ENCODE measurements at places on chromosomes 7 and 10.

- DNase-seq = no peak
Observed at GRCh38 chr10:27884185-27884641, 114.7 kb downstream of the ODAD2 start.

GRCh38 chr7:108165723-108166122, 35.6 kb upstream of the LAMB4 start:
- no peak for DNase-seq

DNA sequence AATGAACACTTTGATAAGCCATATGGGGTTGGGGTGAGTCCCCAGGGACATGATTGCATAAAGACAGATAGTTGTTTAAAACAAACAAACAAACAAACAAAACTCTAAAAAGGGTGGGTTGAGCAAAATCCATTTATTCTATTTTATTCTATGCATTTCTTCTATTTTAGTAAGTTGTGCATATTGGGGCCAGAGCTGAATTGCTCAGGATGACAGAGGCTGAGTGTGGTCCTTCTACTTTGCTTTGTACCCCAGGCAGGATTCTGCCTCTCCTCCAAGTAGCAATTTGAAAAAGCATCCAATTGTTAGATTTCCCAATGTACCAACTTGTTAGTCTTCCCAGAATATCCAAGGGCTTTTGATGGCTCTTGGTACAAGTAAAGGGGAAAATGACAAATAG, 29.2 kb upstream of the XPNPEP1 start:
- no peak for DNase-seq

- no peak for DNase-seq
Observed at GRCh38 chr7:149707448-149707886, 65.9 kb downstream of the ZNF467 start.

GRCh38 chr7:108525327-108525984, 479 bp downstream of the PNPLA8 start:
- DNase-seq = no peak

DNA sequence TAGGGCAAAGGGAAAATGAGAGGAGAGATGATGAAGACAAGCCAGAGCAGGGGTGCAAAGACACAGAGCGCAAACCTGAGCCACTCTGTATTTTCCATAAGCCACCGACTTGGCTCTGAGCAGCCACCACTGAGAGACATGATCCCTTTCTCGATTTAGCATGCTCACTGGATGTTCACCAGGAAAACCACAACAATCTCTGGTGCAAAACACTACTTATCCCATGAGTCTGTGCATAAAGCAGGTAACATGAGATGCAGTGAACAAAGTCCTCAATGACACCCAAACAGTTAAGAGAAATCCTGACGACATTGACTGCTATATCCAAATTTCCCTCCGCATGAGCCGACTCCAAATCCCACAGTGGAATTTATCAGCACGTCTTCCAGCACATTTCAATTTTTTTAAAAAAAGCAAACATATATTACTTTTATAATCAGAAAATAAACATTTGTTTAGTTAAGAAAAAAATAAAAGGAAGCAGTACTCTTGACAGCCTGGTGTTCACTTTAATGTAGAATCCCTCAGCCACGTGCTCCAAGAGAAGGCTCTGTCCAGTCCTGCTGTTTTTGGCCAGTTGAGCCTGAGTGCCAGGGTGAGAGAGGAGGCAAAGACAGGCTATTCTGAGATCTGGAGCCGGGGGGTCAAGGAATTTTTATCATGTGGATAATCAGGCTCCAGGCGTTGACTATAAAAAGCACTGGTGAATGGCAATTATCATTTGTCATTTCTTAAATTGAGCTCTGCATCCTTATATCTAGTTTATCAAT, 238.4 kb downstream of the KCNMA1 start:
- DNase-seq = no peak

DNA sequence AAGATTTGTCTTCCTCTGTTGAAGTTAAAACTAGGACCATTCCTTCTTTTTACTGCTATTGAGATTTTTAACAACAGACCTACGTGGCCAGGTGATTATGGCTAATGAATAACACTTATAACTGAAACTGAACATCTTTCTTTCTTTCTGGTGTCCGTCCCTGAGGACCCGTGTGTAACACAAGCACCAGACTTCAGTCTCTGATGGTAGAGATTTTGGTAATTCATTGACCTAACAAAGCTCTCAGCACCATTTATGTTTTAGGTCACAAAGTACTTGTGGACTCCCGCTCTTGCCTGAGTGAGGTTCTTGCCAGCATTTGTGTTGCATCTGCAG, 40.4 kb upstream of the TMEM229A start:
- no peak for DNase-seq

DNA sequence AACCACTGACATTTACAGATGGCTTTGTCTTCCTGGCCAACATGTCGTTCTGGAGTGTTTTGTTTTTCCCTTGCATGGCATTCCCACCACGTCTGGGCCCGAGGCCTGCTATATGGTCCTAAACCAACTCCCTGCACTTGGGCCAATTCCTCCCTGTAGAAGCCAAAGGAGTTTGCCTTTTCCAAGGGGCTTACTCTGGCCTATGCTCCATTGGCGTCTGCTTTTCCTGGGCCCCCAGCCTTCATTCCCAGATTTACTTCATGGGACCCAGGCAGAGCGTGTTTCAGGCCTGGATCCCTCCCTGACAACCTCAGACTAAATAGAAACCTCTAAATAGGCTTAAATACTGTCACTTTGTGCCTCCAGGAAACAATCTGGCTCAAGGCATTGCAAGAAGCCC, 60.7 kb downstream of the MINDY4 start:
- DNase-seq = no peak

GRCh38 chr7:114298011-114298410, 116.6 kb upstream of the FOXP2 start:
- DNase-seq = no peak

DNA sequence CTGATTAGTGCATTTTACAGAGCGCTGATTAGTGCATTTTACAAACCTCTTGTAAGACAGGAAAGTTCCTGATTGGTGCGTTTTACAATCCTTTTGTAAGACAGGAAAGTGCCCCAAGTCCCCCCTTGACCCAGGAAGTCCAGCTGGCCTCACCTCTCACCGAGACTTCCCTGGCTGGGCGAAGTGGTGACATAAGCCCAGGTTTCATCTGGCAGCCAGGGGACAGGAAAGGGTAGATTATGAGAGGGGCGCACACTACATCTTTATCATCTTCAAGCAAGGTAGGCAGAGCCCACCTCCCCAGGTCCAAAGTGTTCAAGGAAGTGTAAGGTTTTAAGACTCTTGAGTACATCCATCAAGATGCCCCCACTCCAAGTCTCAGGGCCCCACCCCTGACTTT, 5.5 kb upstream of the GDF10 start:
- no peak for DNase-seq

- no peak for DNase-seq
Observed at GRCh38 chr7:148863324-148863723, 20.8 kb downstream of the EZH2 start.

- peak; percentile 36 for DNase-seq
Observed at GRCh38 chr10:29392376-29393021, 103.6 kb downstream of the LYZL1 start.

DNA sequence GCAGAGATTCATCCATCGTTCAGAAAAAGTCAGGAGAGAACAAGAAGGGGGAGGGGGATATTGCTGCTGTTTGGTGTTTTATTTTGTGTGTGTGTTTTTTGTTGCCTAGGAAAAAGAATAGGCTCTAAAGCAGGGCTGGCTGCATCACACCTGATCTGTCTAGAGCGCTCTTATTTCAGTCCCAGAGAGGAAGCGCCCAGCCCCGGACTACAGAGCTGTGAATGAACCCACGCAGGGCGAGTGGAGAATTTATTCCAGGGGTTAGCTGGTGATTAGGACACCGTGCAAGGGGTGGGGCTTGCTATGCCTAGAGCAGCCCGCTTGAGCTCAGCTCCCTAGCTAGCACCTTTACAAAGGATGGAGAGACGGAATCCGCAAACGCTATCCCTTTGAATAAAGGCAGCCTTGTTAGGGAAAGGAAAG, 621 bp upstream of the FAM13C start:
- peak; percentile 34 for DNase-seq

- no peak for DNase-seq
Observed at GRCh38 chr7:92987095-92987494, 130.7 kb downstream of the SAMD9 start.

DNA sequence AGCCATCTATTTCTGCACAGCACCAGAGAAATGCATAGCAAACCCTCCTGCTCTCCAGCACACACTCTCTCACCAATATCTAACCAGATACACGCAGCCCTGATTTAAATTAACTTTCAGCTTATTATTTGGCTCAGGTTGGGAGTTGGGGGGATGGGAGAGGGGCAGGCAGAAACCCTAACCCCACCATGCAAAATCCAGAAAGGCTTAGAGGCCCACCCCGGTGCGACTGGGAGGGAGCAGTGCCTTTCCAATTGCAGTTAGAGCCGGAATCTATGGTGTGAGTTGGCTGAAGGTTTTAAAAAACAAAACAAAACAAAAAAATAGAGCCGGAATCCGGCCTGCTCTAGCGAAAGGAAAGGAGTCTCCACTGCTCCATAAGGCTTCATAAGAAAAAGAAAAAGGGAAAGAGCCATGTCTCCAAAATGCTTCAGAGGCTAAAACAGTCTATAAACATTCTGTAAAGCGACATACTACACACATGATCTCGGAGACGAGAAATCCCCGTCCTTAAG, 2.9 kb downstream of the IGF2BP3 start:
- no peak for DNase-seq

DNA sequence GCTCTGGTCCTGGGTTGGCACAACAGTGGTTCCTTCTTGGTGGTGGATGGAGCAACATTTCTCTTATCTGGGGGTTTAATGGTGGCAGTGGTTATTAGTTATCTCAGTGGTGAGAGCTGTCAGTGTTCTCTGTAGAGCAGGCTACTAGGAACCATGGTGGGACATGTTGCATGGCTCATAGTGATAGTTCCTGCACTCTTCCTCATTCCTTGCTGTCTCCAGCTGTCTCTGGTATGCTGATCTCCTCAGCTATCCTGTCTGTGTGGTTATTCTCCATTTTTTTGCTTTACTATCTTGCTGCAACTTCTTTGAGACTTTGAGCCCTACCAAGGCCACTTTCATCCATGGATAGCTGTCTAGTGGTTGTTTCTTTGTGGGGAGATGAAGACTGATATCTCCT, 44.0 kb downstream of the CCDC7 start:
- DNase-seq = no peak

DNA sequence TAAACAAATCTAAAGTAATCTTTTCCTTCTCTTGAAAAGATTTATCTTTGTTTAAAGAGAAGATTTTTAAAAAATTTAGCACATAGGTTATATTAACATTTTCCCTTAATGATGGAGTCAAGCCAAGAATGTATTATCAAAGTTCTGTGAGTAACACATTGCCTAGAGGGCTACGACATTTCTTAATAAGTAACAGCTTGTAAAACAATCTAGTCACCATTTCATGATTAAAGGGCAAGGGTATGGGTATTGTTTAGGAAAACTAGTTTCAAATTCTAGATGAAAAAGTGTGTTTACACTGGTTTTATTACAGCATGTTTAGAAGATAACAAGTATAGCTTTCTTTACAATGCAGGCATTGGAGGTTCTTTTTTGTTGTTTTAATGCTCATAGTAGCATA, 28.6 kb upstream of the LAMB4 start:
- no peak for DNase-seq

DNA sequence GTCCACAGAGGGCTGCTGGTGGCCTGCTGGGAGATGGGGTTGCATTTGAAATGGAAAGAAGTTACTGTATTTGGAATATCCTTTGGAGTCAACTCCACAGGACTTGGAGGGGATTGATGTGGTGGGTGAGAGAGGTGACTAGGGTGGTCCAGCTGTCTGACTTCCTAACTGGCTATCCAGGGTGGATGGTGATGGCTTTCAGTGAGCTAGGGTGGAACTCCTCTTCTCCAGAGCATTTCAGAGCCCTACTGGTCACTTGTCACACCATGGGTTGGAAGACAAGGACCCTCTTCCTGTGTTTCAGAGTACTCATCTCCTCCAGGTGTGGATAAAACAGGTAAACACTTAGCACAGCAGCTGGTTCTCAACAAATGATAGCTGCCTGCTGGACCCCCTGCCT, 3.3 kb upstream of the ADAMTS14 start:
- no peak for DNase-seq

DNA sequence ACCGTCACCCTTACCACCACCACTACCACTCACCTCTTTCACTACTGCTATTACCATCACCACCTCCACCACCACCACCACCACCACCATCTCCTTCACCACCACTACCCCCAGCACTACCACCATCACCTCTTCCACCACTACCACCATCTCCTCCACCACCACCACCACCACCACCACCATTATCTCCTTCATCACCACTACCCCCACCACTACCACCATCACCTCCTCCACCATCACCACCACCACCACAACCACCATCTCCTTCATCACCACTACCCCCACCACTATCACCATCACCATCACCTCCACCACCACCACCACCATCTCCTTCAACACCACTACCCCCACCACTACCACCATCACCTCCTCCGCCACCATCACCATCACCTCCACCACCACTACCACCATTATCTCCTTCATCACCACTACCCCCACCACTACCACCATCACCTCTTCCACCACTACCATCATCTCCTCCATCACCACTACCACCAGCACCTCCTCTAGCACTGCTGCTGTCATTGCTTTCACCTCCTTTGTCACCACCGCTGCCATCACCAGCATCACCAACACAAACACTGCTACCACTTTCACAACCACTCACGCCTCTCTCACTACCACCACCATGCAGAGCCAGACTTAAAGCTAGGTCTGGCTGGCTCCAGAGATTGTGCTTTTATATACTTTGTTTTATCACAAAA, 109.3 kb downstream of the ICA1 start:
- no peak for DNase-seq

DNA sequence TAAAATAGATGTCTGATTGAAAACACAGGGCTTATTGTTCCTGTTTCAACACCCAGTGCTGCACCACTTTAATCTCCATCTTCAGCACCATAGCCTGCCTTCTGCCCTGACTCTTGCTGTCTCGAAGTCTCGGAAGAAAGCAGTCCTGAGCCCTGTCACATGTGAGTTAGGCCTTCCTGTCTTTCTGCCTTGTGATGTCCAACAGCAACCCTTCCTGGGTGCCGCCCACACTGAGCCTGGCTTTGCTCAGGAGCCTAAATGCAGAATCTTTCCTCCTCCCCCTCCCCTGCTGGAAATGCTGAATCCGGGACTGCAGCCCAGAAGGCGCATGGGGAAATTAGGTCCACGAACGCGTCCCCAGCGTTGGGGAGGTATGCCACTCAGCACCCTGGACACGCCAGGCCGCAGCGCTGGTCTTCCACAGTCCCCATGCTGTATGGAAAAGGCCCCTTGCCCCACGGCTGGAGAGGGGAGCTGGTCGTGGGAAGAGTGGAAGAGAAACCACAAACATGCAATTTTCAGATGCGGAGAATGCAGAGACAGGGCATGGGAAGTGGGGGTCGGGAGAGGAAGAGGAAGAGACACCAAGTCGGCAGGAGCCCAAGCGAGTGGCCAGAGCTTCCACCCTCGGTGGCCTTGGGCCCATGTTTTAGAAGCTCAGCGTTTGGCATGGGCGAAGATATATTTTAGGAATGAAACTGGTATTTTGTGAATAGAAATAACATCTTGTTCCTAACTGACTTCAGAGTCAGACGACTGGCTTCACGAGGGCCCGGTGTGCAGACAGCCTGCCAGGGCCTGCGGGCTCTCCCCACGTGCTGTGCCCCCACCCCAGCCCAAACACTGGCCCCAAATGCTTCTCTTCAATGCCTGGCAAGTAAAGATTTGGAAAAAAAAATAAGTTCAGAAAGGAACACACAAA, 656.1 kb upstream of the FOXK1 start:
- no peak for DNase-seq

Measured in pancreas (tissue), 10 donors.